ENCODE measurements at places on chromosomes 2 and 18.

DNA sequence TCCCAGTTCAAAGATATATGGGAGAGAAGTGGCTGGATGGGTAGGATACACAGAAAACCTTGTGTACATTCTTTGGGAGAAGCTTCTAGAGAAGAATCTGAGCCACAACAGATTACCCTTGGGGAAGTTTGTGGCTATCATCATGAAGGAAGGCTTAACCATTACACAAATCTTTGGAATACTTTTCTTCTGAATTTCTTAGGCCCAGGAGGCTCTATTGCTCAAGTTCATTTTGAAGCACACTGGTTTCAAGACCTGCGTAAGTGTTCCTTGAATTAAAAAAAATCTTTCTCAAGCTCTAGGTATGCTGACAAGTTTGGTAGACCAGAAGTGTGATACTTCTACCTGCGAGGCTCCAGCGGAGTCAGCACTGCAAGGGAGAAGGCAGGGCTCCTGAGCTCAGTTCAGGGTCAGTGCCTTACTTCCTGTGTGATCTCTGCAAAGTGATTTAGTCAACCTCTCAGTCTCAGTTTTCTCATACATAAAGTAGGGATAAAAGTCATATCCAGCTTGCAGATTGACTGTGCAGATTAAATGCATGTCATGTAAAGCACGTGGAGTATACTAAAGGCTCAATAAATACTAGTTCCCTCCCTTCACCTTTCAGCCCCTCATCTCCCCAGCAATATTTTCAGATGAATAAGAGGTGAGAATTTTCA lies 438.6 kb downstream of the DLGAP1 start:
- DNase-seq, result no peak

- no peak for DNase-seq
These were observed 69.4 kb downstream of the TWSG1 start for GRCh38 chr18:9403795-9404564.

- no peak for DNase-seq
These were observed 101.6 kb upstream of the HNMT start for GRCh38 chr2:137862651-137863050.

DNA sequence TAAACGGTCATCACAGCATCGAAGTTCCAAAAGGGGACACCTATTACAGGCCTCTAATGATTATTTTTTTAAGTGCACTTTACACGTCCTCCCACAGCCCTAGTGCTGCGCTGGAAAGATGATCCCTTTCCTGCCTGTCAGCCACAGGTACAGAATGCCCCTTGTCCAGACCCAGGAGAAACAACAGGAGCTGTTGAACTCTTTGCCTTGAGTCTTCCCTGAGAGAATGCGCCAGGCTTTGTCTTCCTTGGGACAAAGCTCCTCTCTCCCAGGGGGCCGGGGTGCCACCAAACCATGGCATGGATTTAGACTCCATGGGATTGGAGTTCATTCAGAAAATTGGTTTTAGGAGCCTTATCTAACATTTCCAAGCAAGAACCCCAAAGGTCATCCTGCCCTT lies 319.0 kb upstream of the SOX11 start:
- DNase-seq, result no peak

DNA sequence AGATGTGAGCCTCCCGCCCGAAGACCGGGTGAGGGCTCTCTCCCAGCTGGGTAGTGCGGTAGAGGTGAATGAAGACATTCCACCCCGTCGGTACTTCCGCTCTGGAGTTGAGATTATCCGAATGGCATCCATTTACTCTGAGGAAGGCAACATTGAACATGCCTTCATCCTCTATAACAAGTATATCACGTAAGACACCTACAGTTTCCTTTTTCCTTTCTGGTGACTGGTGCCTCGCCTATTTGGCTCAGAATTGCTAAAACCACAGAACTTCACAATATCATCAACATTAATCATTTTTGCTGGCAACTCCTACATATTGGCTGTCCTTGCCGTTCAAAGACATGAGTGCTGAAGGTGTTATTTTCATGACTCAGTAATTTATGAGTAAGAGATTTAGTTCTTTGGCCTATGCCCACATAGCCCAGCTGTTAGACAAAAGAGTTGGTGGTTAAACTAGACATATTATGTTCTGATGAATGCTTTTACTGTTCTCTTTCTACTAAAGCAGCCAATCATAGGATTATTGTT lies 2.2 kb downstream of the STAMBP start:
- DNase-seq, result no peak

DNA sequence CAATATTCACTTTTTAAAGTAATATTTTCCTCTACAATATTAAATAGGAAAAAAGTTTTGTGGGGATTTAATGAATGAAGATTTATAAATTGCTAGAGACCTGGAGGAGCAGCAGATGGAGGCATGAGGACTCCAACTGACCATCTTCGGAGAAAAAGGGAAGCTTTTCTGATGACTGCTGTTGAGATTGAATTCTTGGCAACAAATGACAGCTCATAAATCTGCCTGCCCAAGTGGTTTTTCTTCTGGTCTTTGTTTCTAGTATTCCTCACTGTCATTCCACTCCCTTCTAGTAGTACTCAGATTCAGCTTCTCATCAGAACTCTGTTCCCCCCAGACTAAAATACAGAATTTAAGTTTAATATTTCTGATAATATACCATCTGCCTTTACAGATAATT lies 157.0 kb downstream of the EML6 start:
- no peak for DNase-seq

DNA sequence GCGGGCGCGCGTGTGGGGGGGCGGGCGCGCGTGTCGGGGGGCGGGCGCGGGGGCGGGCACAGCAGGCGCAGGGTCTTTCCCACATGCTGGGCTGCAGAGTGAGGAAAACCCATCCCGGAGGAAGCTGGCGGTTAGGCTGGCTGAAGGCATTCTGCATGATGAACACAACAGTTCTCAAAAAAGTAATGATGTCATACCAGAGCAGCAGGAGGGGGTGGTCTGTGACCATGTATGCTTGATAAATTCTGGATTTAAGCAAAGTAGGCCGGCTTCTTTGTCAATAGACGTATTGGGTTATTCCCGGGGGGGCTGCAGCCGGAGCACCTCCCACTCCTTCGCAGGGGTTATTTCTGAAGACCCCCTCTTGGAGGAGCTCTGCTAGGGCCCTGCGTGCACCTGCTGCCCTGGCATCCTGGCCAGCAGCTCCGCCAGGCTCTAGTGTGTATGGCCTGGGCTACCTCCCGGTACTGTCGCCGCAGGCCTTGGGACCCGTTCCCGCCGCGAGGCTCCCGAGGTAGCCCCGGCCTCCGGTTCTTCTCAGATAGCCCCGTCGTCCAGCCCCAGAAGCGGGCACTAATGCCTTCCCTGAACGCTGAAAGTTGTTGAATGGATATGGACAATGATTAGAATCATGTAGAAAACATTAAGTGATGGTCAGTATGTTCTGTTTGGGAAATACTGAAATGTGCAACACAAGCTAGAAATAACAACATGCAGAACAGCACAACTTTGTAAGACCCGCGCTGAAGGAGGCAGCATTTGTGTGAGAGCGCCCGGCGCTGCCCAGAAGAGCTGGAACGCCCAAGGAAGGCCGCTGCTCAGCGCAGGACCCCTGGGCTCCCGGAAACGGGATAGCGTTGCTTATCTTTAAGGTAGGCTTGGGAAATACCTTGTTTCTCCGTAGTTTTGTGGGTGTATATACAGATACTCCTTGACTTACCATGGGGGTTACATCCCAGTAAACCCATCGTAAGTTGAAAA lies 101.4 kb upstream of the RAB6C start:
- no peak for DNase-seq

- no peak for DNase-seq
These were observed 1.3 kb upstream of the BZW1 start for GRCh38 chr2:200810252-200810997.

- no peak for DNase-seq
These were observed 11.1 kb upstream of the IMPA2 start for GRCh38 chr18:11969904-11970835.

- no peak for DNase-seq
These were observed 26.4 kb downstream of the MYOM1 start for GRCh38 chr18:3193331-3193730.

DNA sequence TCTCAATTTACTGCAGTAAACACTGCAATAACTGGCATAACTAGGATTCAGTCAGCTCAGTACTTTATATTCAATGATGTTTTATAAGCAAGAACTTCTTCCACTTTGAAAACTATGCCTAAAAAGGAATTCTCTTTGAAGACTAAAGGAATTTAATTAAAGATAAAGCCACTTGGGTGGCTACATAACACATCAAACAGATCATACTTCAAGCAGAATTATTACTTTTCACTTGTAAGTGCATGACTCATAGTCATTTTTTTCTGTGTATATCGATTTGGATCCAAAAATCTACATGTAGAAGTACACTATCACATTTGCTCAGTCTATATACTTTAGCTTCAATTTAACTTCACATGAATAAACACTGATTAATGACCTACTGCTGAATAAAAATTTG lies 4.0 kb downstream of the KANSL1L start:
- no peak for DNase-seq

- no peak for DNase-seq
These were observed 208.2 kb downstream of the SPP2 start for GRCh38 chr2:234258562-234259141.

GRCh38 chr2:145220496-145220895 lies 700.6 kb upstream of the ZEB2 start:
- no peak for DNase-seq

DNA sequence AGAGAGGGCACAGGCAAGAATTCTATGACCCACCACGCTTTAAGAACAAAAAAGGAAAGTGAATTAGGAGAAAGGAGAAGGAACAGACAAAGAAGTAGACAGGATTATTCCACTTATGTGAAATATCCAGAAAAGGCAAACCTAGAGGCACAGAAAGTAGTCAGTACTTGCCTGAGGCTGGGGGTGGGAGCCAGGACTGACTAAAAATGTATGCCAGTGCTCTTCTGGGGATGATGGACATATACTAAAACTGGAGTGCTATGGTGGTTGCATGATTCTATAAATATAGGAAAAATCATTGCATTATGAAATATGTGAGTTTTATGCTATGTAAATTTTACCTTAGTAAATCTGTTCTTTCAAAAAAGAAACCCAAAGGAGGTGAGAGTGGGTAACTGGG lies 73.9 kb upstream of the TTN start:
- no peak for DNase-seq

DNA sequence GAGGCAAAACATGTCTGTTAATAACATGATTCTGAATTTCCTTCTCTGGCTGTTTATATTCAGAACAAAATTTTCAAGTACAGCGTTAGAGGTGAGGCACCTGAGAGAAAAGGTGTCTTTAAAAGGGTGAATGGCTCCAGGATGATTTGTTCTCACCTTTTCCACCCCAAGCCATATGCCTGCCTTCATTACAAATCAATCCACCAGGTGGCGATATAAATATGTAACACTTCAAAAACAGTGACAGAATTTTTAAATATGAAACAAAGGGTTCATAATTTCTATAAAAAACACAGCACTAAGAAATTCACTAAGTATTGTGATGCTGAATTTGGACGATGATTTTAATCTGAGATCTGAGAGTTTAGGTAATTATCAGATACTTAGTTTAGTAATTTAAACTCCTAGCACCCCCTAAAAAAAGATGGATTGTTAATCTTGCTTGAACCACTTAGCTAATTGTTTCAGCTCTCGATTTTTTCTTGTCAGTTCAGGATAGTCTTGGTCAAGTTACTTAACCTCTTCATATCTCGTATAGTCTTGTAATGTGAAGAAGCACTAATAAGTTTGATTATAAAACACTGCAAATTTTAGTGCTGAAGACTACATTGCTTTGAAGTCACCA lies 528.8 kb downstream of the CPS1 start:
- no peak for DNase-seq

- DNase-seq, result no peak
These were observed 181.0 kb downstream of the ZNF516 start for GRCh38 chr18:76314015-76314414.

- DNase-seq, result no peak
These were observed at the start of gene ASTL for GRCh38 chr2:96138179-96139145. Gene ASTL, minus strand, starts transcription at chr2:96138502. Its CDS starts 66 bp downstream, at chr2:96138436.

DNA sequence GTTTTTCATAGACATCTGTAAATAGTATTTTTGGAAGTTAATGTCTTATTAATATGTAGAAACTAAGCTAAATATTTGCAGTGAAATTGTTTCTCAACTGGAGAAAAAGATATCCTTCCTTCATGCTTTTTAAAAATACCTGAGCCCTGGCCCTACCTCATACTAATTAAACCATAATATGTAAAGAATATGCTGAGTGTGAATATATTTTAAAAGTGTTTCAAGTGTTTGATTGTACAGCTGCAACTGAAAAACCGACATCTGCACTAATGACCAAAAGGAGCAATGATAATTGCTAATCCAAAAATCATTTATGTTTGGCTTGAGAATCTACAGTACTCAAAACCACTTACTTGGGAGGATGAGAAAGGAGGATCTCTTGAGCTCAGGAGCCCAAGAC lies 156.7 kb downstream of the MBD5 start:
- no peak for DNase-seq

DNA sequence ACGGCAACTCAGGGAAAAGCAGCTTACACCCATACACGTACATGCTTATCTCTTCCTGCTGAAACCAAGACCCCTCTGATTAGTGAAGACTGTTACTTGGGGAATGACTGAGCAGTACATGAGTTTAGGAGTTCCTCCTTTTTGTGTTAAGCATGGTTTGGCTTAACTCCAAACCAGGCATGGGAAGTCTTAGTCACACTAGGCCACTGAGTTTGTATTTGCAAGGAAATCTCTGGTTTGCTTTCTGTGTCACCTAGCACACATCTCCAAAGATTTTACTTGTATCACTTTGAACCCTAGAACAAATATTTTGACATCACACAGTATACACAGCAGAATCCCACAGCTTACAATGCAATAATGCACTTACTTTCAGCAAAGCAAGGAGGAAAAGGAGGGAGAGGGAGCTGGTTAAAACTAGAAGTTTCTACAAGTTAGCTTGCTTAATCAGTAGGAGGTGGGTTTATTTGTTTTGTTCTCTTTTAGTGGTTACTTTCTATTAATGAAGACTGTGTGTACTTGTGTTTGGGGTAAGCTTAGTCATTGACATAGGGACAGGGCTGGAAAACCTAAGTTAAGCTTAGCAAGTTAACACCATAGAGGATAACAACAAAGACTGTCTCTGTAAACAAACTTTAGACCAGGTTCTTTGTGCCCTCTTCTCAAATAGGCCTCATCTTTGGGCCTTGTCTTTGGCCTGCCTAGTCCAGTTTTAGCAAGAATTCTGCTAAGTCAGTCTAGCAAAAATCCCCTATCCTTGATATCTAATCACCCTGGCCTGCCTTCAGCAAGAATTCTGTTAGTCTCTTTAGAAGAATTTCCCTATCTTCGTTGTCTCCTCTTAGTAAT lies 219.4 kb downstream of the MREG start:
- no peak for DNase-seq

GRCh38 chr2:41998186-41999127 lies 49.4 kb upstream of the PKDCC start:
- DNase-seq, result no peak
